ENCODE measurements at places on chromosomes 2 and 18.
A peak's percentile ranks its signal among the peaks of the same experiment; 100 is the strongest.

GRCh38 chr2:227415538-227416424 is 28.0 kb upstream of the SCYGR1 start:
- DNase-seq: no peak

DNA sequence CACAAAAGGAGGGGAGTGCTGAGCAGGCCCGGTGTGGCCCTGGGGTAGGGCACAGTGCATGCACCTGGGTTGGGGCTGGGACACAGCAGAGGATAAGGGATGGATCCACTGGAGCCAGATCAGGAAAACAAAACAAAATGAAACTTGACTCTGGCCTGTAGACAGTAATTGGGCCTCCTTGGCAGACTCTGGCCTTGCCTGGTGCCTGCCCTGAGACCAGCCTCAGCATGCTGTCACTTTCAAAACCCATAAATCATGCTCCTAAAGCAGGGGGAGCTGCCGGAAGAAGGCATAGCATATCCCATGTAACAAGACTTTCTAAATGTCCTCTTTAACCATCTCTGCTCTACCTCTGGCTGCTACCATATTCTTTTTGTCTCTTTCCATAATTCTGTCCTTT is 61.1 kb upstream of the IGFBP5 start:
- no peak for DNase-seq

DNA sequence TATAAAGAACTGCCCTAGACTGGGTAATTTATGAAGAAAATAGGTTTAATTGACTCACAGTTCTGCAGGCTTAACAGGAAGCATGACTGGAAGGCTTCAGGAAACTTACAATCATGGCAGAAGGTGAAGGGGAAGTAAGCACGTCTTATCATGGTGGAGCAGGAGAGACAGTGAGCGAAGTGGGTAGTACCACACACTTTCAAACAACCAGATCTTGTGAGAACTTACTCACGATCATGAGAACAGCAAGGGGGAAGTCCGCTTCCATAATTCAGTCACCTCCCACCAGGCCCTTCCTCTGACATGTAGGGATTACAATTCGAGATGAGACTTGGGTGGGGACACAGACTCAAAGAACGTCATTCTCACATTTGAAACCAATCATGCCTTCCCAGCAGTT is 260.1 kb upstream of the FAM98A start:
- no peak for DNase-seq

- DNase-seq: no peak
These were observed 3.6 kb upstream of the CAPG start for GRCh38 chr2:85413592-85414420.

GRCh38 chr2:95004287-95004686 is 21.2 kb upstream of the MAL start:
- no peak for DNase-seq

DNA sequence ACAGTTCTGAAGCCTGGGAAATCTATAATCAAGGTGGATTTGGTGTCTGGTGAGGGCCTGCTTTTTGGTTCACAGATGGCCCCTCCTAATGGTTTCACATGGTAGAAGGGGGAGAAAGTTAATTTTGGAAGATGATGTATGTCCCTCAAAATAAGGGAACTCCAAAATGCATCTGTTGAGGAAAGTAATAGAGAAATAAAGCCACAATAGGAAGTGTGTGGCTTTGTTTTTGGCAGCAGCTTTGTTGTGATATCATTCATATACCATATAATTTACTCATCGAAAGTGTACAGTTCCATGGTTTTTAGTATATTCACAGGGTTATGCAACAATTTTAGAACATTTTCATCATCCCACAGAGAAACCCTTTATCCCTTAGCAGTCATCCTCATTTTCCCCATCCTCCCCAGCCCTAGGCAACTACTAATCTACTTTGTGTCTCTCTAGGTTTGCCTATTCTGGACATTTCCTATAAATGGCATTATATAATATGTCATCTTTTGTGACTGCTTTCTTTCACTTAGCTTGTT is 274.0 kb upstream of the FAM98A start:
- no peak for DNase-seq

DNA sequence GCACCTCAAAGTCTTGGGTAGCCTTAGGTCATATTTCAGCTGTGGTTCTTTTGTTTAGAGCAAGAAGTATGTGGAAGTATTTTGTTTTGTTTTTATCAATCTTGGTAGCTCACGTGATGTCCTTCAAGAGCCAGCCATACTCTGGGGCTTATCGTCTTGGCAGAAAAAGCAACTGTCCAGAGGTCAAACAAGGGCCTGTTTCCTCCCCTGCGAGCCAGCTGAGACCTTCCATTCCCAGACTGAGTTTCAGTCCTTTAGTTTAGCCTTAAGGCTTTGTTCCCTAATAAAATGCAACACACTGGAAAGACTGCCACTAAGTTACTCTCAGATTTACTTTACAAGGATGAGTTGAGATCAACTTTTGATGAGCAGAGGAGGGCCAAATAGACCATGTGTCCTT is 63.5 kb downstream of the TXNL1 start:
- DNase-seq: no peak

DNA sequence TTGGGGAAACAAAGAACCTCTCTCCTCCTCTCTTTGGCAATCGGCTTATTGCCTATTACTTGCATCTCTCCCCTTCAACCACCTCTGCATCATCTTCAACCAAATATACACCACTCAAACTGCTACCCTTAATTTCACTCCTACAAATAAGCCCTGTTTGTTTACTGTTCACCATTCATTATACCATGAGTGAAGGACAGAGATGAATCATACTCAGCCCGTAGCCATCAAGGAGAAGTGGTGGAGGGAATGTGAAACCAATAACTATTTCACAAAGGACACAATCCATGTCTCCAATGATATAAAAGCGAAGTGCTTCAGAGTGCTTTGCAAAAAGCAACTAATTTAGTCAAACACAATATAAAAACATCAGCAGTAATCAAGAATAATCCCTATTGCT is 76.8 kb downstream of the CACNB4 start:
- DNase-seq: no peak

DNA sequence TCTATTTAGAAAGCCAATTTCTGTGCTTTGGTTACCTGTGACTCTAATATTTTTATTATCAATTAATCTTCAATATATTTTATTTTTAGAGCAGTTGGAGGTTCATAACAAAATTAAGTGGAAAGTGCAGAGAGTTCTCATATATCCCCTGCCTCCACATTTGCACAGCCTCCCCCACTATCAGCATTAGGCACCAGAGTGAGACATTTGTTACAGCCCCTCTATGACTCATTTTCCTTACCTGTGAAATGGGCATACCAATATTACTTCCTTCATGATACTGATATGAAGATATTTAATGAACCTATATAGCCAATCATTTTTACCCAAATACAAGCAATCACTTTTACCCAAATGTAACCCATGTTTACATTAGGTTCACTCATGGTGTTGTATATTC is 34.0 kb upstream of the CYTIP start:
- DNase-seq: no peak

DNA sequence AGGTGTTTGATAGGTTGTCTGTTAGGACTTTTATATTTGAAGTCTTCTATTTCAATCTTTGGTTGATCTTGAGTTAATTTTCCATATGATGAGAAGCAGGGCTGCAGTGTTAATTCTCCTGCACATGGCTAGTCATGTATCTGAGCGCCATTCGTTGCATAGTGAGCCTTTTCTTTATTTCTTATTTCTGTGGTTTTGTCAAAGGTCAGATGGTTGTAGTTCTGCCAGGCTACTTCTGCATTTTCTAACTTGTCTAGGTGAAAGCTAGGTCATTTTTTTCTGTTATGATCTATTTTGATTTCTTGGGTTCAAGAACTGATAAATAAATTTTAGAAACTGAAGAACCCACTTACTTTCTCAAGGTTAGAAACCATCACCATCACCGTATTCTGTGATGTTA is 56.7 kb downstream of the CCDC74A start:
- no peak for DNase-seq

GRCh38 chr2:239715606-239716005 is 309.5 kb downstream of the NDUFA10 start:
- DNase-seq: no peak

DNA sequence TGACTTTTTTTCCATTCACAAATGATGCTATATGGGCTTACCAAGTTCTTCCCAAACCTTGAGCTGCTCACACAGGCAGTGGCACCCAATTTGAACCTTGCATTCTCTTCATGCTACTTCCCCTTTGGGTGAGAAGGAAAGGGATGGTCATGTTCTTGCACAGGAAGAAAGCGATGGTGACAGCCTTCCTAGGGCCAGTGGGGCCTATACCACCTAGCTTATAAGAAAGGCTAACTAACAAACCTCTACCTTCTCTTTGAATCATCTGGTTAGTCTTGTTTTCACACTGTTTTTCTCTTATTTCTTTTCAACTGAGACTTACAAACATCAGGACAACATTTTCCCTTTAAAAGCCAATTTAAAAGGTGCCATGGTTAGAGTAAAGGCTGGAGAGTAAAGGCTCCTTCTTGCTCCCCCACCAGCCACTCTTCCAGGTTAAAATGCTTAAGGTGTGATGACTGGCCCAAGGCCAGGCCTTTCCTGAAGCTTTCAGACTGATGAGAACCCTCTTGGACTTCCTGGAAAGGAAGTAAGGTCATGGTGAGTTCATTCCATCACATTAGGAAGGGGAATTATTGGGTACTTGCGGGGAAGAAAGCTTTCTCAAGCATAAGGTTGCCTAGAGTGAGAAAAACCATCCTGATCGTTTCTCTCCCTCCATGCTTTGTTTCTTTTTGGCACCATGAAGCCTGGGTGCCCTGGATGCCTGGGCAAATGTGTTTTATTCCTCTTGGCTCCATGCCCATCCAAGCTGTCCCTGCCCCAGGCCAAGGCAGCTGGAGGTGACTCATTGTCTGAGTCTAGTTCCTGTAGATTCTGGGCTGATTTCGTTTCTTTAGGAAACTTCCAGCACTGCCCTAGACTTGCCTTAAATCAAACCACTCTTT is 41.4 kb upstream of the ITGB6 start:
- DNase-seq: no peak

GRCh38 chr18:45688833-45689232 is 35.1 kb upstream of the SLC14A1 start:
- peak; percentile 55 for DNase-seq

GRCh38 chr18:29012364-29012763 is 835.4 kb upstream of the CDH2 start:
- no peak for DNase-seq

- no peak for DNase-seq
These were observed 359.9 kb upstream of the SLC14A2 start for GRCh38 chr18:45255197-45255890.

- DNase-seq: no peak
These were observed 418.9 kb downstream of the IRS1 start for GRCh38 chr2:226380679-226381078.

- no peak for DNase-seq
These were observed 3.4 kb downstream of the CYTIP start for GRCh38 chr2:157440404-157441071.

GRCh38 chr2:10576456-10576855 is 113.3 kb downstream of the NOL10 start:
- DNase-seq: no peak

DNA sequence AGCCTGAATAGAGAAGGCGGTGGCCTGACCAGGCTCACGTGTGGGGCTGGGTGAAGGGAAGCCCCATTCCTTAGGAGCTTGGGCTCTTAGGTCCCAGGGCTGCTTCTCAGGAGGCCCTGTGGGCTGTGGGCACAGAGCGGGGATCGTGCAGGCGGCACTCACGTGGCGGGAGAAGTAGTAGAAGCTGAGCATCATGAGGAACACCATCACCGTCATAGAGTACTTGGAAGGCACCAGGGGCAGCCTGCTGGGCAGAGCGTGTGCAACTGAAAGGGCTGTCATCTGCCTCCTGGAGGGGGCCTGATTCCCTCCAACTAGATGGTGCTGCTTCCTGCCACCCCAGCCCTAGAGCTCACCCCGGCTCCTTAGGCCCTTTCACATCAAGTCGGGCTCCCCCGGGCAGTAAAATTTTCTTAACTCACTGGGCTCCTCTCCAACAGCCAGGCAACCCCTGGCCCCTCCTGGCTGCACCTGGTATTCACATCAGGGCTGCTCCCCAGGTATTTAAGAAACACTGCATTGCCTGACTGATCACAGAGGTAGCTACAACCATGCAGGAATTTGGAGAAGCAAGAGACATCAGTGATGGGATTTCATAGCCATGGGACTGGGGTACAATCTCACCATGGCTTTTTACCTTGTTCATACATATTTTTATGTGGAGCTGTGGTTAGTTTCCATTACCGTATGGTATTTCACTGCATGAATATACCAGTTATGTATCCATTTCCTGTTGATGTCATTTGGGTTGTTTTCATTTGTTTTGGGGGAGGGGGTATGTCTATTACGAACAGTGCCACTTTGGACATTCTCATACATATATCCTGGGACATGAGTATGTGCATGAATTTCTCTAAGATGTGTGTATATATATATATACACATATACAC is 32.9 kb downstream of the CENPO start:
- no peak for DNase-seq

GRCh38 chr18:48852292-48852691 is 98.5 kb downstream of the SMAD7 start:
- no peak for DNase-seq

GRCh38 chr2:158743466-158743865 is 51.7 kb upstream of the DAPL1 start:
- no peak for DNase-seq

GRCh38 chr18:48236822-48237221 is 172.4 kb downstream of the ZBTB7C start:
- DNase-seq: no peak

DNA sequence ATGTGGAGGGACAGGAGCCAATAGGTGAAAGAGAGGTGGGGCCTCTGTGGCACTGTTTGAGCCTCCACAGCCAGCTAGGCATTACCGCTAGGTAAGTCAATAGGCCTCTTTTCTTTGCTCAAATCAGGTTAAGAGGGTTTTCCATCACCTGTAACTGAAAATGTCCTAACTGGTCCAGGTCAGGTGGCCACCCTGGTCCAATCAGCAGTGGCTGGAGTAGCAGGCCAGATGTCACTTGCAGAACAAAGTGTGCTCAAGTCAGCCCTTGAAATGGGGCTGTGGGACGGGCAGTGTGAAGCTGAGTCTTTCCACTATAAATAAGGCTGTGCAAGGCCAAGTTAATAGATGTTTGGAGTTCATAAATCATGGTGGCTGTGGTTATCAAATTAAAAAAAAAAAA is 20.9 kb downstream of the FBXO36 start:
- DNase-seq: no peak

- DNase-seq: no peak
These were observed 104.6 kb upstream of the RMDN2 start for GRCh38 chr2:37820471-37820986.

DNA sequence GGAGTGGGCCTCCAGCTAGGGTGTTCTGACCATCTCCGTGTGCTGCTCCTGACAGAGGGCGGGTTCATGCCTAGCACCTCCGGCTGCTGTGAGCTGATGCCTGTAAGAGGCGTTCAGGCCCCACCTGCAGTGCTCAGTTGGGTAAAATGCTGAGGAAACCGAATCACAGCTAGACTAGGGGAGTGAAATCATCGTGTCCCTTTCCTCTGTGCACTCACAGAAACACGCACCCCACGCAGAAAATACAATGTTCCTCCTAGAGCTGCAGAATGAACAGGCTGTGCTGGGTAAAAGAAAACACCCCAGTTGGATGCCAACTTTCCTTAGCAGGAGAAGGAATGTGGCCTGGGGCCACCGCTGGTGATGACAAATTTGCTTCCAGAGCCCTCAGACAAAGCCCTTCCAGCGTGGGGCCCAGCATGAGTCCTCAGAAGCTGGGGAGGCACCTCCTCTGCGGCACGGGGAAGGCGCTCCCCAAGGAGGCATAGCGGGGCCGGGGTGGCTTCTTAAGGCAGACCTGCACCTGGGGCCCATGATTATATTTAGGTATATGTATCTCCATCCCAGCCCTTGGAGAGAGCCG is 16.3 kb upstream of the ARHGEF4 start:
- no peak for DNase-seq

- DNase-seq: no peak
These were observed 184.8 kb upstream of the SP5 start for GRCh38 chr2:170530284-170530745.

- DNase-seq: no peak
These were observed 41.7 kb downstream of the RAMP1 start for GRCh38 chr2:237900891-237901831.

Measured in activated T-cell treated with anti-CD3 and anti-CD28 coated beads for 24 hours (primary cell).